ENCODE measurements at places on chromosomes 5 and 9.

DNA sequence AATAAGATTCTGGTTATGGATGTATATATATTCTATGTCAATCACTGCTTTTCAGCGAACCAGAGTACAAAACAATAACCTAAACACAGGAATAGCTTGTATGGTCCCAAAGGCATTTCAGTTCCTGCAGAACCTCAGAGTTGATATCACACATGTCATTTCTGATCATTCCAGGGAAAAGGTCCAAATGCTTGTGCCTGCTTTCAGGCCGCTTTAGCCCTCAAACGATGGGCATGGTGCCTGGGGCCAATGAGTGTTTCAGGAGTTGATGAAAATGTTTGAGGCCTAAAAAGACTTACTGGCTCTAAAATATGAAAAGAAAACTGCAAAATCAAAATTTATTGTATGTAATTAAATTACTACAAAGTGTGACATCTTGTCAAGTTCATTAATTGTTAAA, 22.8 kb downstream of the ANGPTL2 start:
- DNase-seq = no peak

GRCh38 chr5:131488463-131488862, 146.6 kb downstream of the RAPGEF6 start:
- no peak for DNase-seq

- no peak for DNase-seq
Observed at GRCh38 chr5:127907907-127908306, 175.7 kb upstream of the SLC12A2 start.

DNA sequence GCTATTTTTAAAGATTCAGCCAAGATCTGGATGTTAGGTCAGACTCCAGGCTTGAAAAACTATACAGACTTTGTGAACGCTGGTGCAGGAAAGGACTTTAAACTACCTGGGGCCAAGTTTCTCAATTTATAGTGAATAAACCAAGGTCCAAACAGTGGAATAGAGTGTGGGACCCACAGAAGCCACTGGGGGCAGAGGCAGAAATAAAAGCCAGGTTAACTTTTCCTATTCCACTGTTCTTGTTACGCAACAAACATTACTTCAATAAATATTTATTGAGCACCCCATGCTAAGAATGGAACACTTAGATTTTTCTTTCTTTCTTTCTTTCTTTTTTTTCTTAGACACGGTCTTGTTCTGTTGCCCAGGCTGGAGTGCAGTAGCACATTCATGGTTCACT, 11.0 kb upstream of the HAVCR1 start:
- no peak for DNase-seq

DNA sequence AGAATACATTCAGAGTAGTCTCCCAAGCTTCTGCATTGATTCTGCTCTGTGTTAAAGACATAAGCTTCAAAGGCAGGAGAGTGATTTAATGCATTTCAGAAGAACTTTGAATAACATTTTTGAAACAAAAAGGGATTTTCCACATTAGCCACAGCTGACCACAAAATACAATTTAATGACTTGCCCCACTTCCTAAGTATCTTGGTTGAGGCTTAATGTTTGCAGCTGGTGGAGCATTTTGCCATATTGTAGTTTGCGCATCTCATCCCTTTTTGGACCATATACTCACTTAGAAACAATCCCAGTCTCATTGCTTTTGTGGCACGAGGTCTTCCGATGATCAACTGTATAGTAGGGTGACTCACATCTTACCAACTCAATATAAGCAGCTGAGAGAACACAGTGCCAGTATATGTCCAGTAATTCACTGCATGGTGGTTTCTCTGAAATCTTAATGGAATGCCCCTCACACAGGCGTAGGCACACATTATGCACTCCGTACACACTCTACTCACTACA, 455.8 kb upstream of the PTGER4 start:
- DNase-seq = no peak

GRCh38 chr5:151098768-151099121, 17.9 kb upstream of the TNIP1 start:
- no peak for DNase-seq

DNA sequence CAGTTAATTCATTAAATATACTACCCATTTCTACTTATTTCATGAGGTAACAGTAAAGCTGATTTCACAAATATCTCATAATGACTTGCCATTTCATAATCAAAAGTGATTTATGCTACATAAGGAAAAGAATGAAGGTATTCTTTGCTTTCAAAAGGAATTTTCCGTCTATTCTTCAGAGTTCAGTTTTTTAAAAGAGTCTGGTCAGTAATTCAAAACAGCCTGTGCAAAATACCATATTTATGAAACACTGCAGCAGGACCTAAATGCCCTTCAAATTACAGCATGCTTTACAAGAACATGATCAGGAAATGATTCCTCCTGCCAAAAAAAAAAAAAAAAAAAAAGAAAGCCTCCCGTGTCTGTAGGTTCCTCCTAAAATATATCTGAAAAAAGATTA, 154.7 kb downstream of the KIAA0825 start:
- DNase-seq = no peak

DNA sequence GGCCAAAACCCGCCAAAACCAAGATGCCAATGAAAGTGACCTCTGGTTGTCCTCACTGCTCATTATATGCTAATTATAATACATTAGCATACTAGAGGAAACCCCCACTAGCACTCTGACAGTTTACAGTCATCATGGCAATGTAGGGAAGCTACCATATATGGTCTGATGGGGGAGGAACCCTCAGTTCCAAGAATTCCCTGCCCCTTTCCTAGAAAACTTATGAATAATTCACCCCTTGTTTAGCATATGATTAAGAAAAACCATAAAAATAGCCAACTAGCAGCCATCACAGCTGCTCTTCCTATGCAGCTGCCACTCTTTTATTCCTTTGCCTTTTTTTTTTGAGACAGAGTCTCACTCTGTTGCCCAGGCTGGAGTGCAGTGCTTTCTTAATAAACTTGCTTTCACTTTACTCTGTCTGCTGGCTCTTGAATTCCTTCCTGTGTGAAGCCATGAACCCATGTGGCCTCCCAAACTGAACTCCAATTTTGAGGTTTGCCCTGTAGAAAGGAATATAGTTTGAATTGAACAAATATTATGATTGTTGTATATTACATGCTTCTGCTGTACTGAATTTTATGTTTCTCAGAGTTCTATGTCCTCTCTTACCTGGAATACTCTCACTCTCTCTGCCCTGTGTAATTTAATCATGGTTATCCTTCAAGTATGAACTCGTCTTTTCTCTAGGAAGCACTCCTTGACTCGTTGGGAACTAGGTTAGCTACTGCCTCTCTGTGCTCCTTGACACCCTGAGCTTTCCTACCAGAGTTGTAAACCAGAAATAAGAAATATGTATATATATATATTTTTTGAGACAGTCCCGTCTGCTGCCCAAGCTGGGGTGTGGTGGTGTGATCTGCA, 59.8 kb downstream of the KIAA1958 start:
- DNase-seq = no peak

GRCh38 chr9:19148187-19148586, 20.9 kb upstream of the PLIN2 start:
- DNase-seq = no peak

DNA sequence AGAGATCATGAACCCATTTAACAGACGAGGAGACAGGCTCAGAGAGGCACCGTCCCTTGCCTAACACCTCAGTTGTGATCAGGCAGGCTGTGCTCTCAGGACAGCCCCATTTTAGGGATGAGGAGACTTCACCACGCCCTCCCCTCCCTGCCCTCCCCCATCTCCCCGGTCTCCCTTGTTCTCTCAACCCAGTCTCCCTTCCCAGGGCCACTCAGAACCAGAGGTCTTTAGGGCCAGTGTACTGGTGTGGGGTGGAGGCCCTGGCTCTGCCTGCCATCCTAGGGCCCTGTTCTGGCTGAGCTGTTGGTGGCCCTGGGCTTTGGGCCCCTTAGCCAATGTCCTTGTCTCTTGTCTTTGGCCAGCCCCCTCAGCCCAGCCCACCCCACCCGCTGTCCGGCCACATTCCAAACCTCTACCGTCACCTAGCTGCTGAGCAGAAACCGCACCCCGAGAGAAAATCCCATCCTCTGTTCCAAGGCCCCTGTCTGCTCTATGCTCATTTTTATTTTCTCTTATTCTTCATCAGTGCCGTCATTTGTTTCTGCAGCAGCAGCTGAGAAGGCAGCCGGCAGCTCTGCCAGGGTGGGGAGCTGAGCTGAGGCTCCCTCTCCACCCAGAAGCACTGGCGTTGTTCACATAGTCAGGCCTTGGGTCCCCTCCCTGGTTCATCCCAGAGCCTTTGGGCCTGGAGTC, 33.9 kb downstream of the OLFML2A start:
- no peak for DNase-seq

DNA sequence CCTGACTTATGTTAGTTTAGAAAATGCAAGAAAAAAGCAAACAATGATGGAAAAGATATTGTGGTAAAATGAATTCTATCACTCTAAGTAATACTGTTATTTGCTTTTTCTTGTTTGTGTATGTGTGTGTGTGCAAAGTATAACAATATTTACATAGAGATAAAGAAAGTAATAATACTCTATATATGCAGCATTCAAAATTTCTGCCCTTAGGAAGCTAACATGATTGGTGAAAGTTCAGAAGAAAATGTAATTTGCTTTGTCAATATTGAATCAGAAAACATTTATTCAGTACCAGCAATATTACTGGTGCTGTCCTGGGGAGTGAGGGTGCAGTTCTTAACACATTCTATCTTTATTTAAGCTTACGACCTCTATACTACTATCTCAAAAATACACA, 12.9 kb upstream of the PRDM9 start:
- no peak for DNase-seq

- DNase-seq = peak; percentile 98
Observed at GRCh38 chr9:128947527-128948301, at the start of the genes DOLK and NUP188. DOLK (minus strand) TSS chr9:128947603; CDS start chr9:128947303, 300 bp downstream. NUP188 (plus strand) TSS chr9:128947699; CDS start chr9:128947720, 21 bp downstream.

- no peak for DNase-seq
Observed at GRCh38 chr9:130289711-130290241, 24.2 kb downstream of the HMCN2 start.

DNA sequence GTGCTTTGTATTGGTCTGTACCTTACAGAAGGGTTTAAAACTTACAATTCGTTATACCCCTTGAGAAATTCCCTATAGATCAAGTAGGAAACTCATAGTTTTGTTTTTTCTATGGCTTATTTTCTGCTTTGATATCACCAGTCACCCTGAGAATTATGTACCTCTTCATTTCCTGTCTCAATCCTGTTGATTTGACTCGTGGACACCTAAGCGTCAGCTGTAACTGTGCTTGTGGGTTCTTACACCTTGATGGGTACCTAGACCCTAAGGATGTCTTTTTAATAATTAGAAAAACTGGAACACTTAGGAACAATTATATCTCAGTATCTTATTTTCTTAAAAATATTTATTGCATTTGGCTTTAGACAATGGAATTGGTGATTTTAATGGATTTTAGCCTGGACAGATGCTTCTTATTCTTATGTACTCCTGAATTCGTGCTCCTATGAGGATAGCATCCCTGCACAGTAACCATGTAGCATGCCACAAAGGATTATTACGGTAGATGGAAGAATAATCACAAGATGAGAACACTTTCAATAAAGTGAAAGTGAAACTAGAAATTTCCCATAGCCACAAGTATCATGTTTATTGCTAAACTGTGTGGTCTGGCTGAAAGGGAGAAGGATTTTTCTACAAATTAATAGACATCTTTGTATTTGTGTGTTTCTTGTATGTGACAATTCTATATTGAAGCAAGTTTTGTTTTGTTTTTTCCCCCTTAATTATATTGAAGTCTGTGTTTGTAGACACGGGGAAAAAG, 1920.3 kb upstream of the WWC1 start:
- no peak for DNase-seq

Measured in activated naive CD8-positive, alpha-beta T cell treated with anti-CD3 and anti-CD28 coated beads, Interleukin-2, amount 50 U/mL, for 16 hours (primary cell).